ENCODE measurements at places on chromosomes 3 and 15.

- DNase-seq: no peak
These were observed 23.0 kb upstream of the FURIN start for GRCh38 chr15:90845201-90845949.

DNA sequence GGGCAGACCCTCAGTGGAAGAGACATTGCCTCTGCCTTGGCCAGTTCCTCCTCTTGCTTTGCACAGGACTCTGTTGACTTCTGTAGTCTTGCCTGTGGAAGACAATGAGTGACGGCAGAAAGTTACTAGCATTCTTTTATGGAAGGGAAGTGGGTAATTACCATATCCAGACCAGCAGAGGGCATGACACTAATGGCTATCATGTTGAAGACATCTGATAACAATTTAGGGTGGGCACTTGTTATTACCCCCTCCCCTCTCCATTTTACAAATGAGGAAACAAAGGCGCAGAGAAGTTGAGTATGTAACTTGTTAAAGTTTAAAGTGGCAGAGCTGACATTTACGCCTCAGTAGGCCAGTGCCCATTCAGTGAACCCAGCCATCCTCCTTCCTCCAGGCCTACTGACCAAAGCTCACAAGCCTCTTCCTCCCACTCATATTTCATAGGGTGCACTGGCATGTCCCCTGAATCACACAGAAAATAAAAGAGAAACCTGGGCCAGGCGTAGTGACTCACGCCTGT, 48.2 kb upstream of the FMN1 start:
- peak; percentile 10 for DNase-seq

- DNase-seq: no peak
These were observed 18.2 kb upstream of the CLDN16 start for GRCh38 chr3:190369668-190370295.

GRCh38 chr3:119294696-119295671, 801 bp downstream of the ARHGAP31 start:
- no peak for DNase-seq

DNA sequence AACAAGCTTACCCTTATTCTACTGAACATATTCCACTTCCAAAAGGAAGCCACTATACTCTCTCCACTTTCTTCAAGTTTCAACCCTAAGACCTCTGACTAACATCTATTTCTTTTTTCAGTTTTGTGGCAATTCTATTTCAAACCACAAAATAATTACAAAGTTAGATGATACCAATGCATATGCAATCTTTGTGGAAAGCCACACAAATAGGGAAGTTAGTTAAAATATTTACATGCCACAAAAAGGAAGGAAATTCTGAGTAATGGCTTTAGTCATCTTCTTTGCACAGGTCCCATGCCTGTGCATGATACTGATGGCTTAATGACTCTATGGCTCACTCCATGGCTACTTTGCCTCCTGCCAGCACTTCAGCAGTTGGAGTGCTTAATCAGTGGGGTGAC, 57.0 kb upstream of the MCTP2 start:
- DNase-seq: no peak

DNA sequence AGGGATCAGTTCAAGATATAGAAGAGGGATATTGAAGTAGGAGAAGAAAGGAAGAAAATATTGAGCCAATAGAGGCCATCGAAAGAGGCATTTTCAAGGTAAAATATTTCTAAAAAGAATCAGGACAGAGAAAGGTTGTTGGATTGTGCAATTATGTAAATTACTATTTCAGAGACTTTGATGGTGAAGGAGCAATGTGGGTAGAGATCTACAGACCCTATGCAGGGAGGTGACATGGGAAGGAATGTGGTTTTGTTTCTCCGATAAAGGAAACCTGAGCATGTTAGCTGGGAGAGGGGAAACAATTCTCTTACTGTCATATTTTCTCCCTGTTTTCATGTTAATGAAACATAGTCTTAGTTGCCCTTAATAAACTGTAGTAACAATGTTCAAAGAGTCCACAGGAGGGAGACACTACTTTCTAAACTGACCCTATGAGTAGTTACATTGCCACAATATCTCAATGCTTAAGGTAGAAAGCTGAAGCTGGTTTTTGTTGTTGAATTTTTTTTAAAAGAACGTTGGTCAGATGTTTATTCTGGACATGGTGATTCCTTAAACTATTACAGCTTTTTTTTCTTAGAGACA, 133.3 kb downstream of the GRM7 start:
- no peak for DNase-seq

- DNase-seq: no peak
These were observed 462.2 kb upstream of the RARB start for GRCh38 chr3:24965706-24966385.

DNA sequence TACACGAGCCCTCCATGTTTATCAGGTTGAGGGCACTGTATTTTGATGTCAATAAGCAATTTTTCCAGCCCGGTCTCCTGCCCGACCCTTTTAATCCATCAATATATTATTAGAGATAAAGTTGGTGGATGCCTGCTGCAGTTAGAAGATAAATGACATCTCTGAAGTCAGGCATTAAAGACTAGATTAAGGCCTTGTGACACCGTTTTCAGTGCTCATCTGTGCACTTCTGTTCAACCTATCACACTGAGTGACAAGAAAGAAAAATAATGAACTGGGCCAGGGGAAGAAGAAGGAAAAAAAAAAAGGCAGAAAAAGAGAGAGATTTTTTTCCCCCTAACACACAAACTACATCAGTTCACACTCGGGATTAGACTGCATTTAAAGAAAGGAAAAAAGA, 371.8 kb downstream of the IL20RB start:
- no peak for DNase-seq

Data from NCI-H2081 (cell line).